ENCODE measurements at places on chromosomes 5 and 9. TPM values are rescaled to one million over a fixed set of nuclear protein-coding genes. Genes with fewer than 3 reads are reported as not detected.

Gene ANP32B
- 10.5 TPM for total RNA-seq

Gene BTF3
- total RNA-seq: 358 TPM

Gene GABRB2
- not detected for total RNA-seq

Gene CCDC183
- 0.65 TPM for total RNA-seq

Gene TNFSF15
- 19.3 TPM for total RNA-seq

Gene FER
- 21.8 TPM for total RNA-seq

Gene IL13
- not detected for total RNA-seq

Gene HACD4
- 0.19 TPM for total RNA-seq

Gene PRR7
- 21.2 TPM for total RNA-seq

Gene ZNG1A
- 25.2 TPM for total RNA-seq
